Aorta (tissue), 5 donors: ENCODE measurements at places on chromosomes 7 and 10. TPM values are rescaled to one million over a fixed set of nuclear protein-coding genes. Genes with fewer than 3 reads are reported as not detected.

GRCh38 chr7:91396-92175 lies 100.8 kb upstream of the FAM20C start:
- DNase-seq, result no peak

SPDYE16 gene
- polyA plus RNA-seq, result not detected

DNA sequence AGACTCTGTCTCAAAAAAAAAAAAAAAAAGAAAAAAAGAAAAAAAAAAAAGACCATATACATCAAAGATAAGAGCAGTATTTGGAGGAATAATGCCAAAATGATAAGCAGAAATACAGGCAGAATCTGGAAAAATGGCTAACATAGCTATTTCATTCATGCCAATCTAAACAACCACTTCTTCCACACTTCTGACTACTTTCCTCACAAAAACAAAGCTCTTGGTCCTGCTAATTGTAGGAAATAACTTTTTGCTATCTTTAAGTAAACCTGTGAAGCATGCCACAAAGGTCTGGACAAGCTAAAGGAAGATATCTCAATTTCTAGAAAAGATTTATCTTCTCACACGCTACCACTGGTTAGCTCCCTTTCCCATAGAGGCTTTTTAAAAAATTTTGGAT lies 30.4 kb downstream of the MICU1 start:
- no peak for DNase-seq

TCAF2 gene
- 0.50 TPM for polyA plus RNA-seq

GRCh38 chr7:28144266-28144665 lies 36.3 kb downstream of the JAZF1 start:
- DNase-seq, result no peak
